Central memory CD8-positive, alpha-beta T cell (primary cell): ENCODE measurements at places on chromosomes 1 and 21.

DNA sequence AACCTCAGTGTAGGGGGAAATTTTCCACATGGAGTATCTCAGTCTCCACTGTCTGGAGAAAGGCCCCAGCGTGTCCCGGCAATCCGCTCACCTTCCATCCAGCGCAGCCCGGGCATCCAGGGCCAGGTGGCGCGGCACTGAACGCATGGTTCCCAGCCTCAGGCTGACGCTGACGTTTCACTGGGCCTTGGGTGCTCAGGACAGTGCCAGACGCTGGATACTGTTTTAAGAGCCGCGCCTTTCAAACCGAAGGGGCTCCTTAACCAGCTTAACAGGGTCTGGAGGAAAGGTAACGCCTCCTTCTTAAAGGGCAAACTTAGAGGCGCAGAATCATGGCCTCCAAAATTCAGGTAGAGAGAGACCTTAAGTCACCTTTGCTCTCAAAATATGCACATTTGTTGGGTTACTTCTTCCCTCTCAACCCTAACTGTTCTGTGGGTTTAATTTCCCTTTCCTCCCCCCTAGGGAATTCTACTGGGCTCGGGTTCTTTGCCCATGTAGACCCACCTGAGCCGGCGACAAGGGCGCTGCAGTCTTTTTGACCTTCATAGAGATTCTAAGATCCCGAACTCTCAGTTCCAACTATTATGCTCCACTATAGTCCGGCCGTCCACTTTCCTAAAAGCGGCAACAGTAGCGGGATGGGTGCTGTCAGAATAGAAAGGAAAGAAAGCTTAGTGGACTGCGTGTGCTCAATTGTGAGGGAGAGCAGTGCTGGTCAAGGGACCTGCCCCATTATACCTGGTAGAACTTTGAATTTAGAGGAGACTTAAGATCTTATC is 3.5 kb upstream of the LHX9 start:
- peaks cover 15% of the 10 kb centered on the region for H3K36me3 ChIP-seq
- peaks cover 100% of the 10 kb centered on the region for H3K27me3 ChIP-seq
- DNase-seq, result no peak

DNA sequence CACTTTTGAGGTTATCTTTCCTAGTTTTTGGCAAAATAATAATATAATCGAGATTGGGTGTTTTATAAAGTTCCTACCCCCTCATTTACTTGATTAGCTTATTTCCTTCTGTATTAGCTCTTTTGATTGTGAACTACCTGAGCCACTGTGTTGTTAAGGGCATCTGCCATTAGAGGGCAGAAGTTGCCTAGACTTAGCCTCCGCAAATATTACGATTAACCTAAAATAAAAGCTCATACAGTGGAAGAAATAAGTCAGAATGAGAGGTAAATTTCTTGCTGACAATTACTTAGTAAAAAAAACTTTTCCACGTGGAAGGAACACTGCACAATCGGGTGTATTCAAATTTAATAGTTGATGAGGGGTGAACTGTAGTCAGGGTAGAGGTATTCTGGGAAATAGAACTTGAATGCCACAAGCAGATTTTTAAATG is 2.3 kb downstream of the H3-3A start:
- H3K4me1 ChIP-seq, result peaks cover 56% of the 10 kb centered on the region
- H3K27ac ChIP-seq, result peak overlapping the region; percentile 99
- DNase-seq, result no peak
- no peaks in the 10 kb centered on the region for H3K27me3 ChIP-seq
- H3K4me3 ChIP-seq, result peak overlapping the region; percentile 100
- peaks cover 68% of the 10 kb centered on the region for H3K36me3 ChIP-seq

- no peak overlapping the region for H3K4me3 ChIP-seq
- no peak for DNase-seq
- H3K36me3 ChIP-seq, result peaks cover 1% of the 10 kb centered on the region
- H3K4me1 ChIP-seq, result no peaks in the 10 kb centered on the region
- peaks cover 9% of the 10 kb centered on the region for H3K27me3 ChIP-seq
- H3K27ac ChIP-seq, result no peak overlapping the region
Measured at GRCh38 chr1:198352975-198353695, 187.3 kb downstream of the ATP6V1G3 start.

DNA sequence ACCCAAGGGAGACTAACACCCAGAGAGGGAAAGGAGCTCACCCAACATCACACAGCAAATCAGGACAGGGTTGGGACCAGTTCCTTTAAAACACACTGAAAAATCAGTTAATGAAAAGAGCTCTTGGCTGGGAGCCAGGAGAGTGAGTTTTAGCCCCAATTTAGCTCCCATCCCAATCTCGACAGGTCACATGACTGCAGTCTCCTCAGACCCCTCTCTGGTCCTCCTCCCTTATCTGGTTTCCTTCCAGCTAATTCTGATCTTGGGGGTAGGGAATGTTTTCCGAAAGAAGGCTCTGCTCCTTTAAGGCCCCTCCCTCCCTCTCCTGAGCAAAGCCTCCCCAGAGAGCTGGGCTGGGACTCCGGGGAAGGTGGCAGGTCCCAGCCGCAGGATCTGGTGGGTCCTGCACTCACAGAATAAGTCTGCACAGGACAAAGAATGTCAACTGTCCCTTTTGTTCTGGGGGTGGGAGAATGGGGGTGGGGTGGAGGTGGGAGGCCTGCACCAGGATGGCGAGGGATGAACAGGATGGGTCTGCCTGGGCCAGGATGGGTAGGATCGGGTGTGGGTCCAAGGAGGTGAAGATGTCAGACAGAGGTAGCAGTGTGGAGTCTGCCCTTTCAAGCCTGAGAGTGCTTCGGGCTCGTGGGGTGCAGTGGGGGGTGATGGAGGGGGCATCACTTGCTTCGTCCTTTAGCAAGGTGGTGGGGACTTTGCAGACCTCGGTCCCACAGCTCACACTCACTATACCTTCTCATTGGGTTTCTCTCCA is 57.3 kb upstream of the SSBP3 start:
- H3K4me3 ChIP-seq, result no peak overlapping the region
- H3K27ac ChIP-seq, result no peak overlapping the region
- no peaks in the 10 kb centered on the region for H3K36me3 ChIP-seq
- DNase-seq, result no peak
- H3K4me1 ChIP-seq, result peaks cover 43% of the 10 kb centered on the region
- H3K27me3 ChIP-seq, result no peaks in the 10 kb centered on the region

DNA sequence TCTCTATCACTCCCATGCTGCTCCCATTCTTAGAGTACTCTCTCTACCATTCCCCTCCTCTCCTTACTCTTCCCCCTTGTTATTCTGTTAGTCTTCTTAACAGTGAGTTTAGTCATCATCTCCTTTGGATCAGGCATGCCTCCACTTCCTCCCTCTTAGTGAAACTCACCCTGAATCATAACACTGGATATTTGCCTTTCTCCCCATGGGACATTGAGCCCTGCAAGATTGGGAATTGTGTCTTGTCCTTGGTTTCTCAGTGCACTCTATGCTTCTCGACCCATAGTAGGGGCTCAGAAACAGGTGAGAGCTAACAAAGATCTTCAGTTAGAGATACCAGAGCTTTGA is 68.3 kb upstream of the GCLM start:
- H3K36me3 ChIP-seq, result no peaks in the 10 kb centered on the region
- DNase-seq, result no peak
- H3K27ac ChIP-seq, result no peak overlapping the region
- H3K4me3 ChIP-seq, result no peak overlapping the region
- H3K27me3 ChIP-seq, result no peaks in the 10 kb centered on the region
